Epithelial cell of proximal tubule (primary cell): ENCODE measurements at places on chromosomes 3 and 15.
A peak's percentile ranks its signal among the peaks of the same experiment; 100 is the strongest.

DNA sequence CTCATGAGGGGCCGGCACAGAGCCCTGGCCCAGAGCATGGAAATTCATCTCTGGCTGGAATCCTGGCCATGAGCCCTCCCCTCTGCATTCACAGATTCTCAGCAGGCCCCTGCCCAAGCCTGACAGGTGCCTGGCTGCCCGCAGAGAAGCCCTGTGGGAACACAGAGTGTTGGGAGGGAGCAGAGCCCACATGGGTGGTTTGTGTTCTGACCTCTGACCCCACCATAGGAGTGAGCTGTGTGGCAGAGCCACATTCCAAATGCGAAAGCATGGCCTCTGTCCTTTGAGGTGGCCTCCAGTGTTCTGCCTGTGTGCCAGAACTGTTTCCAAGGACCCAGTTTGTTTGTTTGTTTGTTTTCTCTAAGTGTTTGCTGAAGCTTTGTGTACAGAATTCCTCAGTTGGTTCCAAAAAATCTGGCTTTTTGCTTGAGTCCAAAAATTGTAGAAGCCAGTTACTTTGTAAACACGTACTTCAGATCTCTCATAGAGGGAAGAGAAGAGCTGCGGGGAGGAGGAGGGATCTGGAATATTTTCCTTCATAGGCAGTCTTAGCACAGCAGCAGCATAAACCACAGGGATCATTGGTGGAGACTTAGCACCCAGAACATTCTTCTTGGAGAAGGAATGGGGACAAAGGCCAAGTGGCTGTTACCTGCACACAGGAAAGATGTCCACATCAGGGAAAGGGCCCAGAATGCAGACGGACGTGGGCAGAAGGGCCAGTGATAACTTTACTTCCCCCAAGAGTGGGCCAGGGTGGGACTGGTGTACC, 36.0 kb downstream of the GRAMD2A start:
- no peak for DNase-seq

DNA sequence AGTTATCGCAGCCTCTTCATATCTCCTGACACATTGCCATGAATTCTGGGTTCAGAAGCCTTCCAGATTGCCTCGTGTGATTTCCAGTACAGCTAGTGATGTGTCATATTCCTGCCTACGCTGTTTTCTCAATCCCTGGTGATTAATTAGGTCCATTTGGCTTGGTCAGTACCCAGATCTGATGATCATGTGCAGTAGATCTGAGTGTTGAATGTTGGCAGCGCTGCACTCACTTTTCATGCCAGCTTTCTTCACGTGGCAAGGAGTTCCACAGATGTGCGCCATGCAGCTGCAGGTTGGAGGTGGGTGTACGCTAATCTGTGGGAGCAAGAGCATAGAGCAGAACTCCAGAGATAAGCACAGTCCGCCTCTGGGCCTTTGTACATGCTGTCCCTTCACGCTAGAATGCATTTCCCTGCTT, 86.9 kb upstream of the COL6A5 start:
- no peak for DNase-seq

DNA sequence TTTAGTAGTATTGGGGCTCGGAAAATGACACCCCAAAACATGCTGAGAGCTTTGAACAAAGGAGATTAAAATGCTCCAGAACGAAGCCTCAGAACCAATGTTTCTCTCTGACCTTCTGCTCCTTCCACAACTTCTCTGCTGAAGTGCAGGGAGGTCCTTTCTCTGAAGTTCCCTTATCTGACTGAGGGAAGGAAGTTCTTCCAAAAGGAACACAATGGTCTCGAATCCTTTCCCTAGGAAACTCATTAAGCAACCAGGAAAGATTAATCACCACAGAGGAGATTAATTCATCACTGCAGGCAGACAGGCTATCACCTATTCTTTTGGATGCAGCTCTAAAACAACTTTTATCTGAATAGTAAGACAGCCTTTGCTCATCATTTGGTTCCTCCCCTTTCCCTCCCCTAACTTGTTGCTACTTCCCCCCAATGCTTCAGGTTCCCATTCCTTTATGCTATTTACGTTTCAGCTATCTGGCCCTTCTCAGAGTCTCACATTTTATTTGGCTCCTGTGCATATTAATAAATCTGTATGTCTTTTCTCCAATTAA, 18.2 kb upstream of the WDR49 start:
- DNase-seq = no peak

- DNase-seq = no peak
Observed at GRCh38 chr3:159273608-159274007, 471.8 kb downstream of the MFSD1 start.

DNA sequence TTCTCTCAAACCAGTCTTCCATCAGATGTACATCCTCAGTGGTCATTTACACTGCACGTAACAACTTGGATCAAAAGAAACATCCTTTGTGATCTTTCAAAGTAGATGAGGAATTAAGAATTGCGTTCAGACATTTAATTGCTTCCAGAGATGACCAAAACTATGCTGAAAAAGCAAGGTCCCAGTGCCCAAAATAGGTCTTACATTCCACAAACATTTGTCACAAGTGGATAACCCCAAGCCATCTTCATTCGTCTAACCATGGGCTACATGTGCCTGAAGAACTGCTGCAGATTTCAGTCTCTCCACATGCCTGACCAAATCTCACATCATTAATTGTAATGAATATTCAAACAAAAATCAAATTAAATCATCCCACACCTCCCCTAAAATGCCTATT, 273.6 kb downstream of the SHOX2 start:
- no peak for DNase-seq

GRCh38 chr3:157166115-157166514, 6.2 kb upstream of the CCNL1 start:
- no peak for DNase-seq

DNA sequence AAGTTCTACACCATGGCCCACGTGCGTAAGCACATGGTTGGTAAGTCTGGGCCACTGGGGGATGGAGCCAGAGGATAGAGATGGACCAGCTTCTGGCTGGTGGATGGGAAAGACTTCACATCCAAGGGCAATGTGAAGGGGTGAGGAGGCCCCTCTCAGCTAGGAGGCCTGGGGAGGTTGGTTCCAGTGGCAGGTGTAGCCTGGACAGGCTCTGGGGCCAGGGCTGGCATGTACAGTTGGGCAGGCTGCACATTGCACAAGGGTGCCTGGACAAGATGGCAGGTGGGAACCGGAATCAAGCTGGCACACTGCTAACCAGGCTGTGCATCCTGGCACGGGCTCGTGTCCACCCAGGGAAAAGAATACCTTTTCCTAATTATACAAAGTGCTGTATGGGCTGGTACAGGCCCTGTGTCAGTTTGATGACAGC, 8.1 kb downstream of the ZBTB47 start:
- no peak for DNase-seq

GRCh38 chr15:85407421-85408269, 27.2 kb downstream of the AKAP13 start:
- DNase-seq = peak; percentile 84

DNA sequence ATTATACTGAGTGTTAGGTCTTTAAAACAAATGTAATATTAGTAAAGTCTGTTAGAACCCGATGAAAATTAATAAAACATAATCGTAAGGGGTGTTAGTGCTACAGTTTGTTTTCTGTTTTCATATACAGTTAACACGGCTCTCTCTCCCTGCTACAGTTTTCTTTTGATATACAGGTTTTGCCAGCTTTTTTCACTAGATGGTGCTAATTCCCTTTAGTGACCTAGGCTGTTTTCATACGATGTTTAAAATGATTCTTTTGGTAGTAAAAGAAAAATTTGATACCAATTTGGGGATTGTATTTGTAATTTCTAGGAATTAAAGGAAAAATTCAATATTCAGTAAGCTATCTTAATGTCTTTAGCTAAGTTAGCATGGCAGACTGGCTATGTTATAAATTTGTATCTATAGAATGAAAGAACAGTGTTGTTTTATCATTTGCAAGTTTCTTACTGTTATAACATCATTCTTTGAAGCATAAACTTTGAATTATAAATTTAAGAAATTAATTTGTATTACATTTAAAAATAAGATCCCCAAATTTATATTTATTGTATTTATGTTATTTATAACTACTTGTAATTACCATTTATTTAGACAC, 11.5 kb downstream of the APH1B start:
- no peak for DNase-seq

DNA sequence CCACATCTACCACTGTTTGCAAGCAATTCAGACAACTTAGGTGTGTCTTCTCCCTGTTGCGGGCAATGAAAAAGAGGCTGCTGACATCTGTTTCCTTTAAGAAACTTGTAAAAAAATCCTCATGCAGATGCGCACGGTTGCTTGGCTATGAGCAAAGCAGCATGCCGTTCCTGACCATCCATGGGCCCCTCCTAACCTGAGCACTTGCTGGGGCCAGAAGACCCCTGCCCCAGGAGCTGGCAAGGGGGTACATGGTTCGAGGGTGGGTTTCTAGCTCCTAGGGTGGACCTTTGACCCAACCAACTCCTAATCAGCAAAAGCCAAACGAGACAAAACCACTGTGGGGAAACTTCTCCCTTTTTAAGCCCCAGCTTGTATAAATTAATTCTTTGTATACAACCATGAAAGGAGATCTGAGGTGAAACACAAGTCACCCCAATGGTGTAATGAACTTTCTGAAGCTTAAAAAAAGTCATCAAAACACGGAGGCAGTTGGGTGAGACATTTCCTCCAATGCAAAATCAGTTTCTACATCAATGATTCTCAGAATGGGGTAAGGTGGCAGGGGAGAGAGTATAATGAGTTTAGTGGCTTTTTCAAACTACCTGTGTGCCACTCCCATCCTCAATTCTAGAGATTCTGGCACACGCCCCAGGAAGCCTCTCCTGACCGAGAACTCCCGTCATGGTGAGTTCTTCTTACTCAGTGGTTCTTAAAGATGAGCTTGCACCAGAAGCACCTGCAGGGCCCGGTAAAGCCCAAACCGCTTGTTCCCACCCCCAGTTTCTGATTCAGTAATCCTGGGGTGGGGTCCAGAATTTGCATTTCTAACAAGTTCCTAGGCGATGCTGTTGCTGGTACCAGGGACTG, 44.1 kb downstream of the CPN2 start:
- DNase-seq = no peak

DNA sequence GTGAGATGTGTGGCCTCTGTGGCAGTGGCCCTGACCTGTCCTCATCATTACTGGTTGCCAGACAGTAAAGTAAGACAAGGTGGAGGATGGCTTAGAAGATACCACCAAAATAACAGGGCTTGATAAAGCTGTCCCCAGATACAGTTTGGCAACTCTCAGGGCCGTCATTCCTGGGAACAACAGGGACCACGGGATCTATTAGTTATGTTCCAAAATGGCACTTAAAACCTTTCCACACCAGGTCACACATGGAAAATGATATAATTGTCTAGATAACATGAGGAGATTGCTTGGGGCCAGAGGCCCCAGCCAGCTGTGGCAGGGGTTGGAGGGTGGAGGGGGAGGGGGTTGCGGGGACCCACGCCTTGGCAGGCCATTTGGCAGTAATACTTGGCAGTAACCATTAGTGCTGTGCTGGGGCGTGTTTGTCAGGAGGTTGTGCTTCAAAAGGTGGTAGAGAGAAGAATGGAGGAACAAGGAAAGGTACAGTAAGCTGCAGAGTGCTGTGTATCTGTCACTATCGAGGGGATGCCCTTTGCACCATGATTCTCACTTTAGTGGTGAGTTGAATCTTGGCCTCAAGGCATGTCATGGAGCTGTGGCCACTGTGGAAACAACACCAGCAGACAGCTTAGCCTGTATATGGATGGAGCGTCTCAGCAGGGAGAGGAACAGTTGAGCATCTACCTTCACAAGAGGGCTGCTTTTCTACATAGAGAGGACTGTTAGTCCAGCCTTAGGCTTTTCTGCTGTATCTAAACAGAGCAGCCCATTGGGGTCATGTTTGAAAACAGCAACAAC, 14.0 kb downstream of the PLCL2 start:
- no peak for DNase-seq

DNA sequence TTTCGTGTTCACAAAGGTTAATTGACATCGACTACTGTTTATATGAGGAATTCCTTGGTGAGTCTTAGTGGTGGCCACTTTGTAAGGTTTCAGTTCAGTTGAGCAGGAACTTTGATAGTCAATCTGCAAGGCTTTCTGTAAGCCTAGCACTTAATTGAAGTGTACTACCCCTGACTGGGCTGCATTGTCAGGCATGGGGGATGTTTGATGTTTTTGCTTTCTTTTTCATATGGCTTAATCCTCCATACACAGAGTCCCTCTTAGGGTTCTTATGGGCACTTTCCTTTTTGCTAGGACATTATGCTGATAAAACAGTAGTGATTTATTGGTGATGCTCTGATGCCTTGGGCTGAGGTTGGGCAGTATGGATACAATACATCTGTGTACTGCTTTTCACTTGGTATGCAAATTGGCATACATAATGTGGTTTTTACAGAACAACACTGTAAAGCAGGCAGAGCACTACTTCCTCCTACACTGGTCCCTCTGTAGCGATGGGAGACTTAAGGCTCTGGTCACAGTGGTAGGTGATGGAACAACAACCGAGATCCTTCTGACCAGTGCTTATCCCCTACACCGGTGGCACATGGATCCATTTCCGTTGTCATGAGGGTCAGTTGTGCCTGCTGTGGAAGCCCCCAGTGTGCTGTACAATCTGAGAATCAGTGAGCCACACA, 261.0 kb downstream of the MFSD1 start:
- no peak for DNase-seq

DNA sequence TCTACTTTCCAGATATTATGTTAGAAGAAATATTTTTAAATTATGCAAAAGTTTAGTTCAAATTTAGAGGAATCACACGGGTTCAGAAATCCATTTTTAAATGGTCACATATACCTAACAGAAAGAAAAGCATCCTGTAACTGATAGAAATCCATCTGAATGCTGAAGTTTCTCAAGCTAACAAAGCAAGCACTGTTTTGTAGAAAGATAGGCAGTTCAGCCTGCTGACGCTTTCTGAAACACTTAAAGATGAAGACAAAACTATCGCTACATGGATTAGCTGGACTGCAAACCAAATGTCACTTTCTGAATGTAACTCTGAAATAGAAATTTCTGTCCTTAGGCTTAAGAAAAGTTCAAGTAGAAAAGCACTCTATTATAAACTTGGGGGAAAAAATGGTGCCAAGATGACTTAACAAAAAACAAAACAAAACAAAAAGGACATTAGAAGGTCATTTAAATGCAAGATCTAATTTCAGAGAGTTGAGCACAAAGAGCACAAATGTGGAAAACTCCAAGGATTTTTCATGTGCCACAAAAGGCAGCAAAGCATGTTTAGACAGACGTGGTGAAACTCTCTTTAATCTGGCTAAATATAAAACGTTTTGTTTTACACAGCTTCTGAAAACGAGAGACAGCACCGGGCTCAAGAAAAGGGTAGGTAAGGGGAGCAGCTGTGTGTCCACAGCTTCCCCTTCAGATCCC, 1.2 kb downstream of the PLOD2 start:
- no peak for DNase-seq
